ENCODE measurements at places on chromosomes 3 and 15.

DNA sequence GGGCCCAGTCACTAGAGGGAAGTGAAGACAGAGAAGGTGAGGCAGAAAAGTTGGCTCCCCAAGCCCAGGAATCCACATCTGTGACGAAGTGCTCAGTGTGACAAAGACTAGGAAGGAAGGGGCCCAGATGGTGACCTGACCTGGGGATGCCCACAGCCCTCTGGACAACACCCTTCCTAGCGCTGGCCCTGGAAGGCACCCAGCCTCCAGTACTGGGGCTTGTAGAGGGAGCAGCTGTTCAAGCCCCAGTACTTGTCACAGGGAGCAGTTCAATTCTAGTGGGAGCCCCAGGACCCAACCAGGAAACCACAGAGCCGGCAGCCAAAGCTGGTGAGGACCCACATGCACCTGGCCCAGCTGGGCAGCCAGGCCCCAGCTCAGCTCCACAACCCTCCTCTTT, 190.8 kb downstream of the XXYLT1 start:
- DNase-seq: no peak

- DNase-seq: no peak
These were observed 82.7 kb downstream of the TMEM39A start for GRCh38 chr3:119380697-119381096.

- no peak for DNase-seq
These were observed 13.3 kb downstream of the GABPB1 start for GRCh38 chr15:50341616-50342136.

DNA sequence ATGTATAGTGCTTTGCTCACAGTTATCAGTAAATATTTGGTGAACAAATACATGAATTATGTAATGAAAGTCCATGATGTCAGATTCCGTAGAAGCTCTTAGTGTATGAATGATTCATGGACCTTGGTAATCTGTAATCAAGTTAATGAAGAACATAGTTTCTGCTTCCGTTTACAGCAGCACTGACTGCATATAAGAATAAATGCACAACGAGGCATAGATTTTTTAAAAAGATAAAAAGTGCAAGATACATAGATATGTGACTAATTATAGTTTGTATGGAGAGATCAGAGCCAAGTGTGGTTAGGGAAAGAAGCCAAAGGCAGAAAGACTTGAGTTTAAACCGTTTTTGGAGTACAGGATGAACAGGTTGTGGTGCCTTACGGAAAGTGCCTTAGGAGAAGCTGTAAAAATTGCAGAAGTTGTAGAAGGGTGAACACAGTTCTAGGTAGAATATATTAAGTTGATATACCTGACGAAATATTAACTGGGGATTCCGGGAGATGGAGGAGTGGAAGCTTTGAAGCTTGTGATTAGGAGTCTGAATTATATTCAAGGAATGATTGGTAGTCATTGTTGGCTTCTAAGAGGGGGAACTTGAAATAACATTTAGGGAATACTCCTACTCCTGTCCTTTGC, 293.1 kb downstream of the NLGN1 start:
- DNase-seq: no peak

All from activated CD8-positive, alpha-beta memory T cell treated with anti-CD3 and anti-CD28 coated beads for 4 hours (primary cell).